ENCODE measurements at places on chromosomes 7 and 10.

DNA sequence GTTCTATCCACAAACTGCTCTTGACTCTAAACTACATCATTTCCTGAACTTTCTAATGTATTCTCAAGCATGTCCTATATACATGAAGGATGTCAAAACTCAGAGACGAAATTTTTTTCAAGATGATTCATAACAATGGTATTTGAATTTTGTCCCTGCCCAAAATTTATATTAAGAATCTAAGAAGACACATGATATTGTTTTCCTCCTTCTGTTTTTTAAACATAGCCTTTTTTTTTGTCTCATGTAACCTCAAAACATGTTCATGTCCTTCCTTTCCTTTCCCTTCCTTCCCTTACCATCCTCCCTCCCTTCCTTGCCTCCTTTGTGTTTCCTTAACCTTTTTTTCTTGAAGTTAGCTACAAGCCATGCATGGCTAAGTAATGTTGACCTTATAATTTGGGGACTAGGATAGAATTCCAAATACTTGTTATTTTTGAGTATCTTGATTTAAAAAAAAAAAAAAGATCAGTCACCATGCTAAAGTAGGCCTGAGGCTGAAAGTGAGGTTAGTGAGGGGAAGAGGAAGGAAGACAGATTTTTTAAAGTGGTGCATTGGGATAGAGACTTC is 163.0 kb downstream of the SUGCT start:
- no peak for DNase-seq

DNA sequence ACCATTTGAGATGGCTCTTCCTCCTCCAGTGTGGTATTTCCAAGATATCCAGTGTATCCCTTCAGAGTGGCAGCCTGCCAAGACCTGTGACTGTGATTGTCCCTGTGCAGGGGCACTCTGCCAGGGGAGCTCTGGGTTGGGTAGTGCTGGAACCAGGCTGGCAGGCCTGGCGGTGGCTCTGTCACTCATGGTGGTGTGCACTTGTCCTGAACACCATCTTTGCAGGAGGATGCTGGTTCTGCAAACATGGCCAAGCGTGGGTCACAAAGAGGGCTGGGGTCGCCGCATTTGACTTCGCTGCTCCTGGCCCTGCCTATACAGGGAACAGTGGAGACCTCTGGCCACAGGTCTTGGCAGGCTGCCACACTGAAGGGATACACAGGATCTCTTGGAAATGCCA is 205.2 kb downstream of the PRPF18 start:
- DNase-seq = no peak

GRCh38 chr7:105010504-105011130 is 3.4 kb upstream of the KMT2E start:
- DNase-seq = no peak

DNA sequence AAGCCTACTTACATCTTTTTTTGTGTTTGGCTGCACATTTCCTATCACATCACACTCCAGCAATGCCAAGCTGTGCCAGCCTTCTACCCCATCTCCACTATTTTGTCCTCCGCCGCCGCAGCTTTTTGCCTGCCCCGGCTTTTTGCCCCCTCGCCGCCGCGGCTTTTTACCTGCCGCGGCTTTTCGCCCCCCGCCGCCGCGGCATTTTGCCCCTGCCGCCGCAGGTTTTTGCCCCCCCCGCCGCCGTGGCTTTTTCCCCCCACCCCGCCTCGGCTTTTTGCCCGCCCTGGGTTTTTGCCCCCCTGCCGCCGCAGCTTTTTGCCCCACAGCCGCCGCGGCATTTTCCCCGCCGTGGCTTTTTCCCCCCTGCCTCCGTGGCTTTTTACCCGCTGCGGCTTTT is 506.0 kb downstream of the ZNF37A start:
- no peak for DNase-seq

GRCh38 chr10:69439350-69439739 is 11.9 kb upstream of the TSPAN15 start:
- DNase-seq = no peak

- DNase-seq = no peak
These were observed 187.7 kb downstream of the MTERF1 start for GRCh38 chr7:91692800-91693199.

- no peak for DNase-seq
These were observed 6.2 kb upstream of the ACHE start for GRCh38 chr7:100901921-100902332.

DNA sequence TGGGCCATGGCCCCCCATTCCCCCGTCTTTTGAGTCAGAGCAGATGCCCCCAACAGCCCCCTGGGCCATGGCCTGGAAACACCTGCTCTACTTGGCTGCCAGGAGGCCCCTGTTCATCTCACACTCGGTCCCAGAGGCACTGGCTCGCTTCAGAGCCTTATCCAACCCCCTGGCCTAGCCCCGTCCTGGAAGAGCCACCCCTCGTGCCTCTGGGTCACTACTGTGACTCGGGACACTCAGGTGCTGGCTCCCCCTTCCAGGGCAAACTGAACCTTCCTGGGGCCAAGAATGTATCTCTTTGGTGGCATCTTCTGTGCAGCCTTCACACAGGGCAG is 7.0 kb downstream of the POLR2J start:
- DNase-seq = no peak

DNA sequence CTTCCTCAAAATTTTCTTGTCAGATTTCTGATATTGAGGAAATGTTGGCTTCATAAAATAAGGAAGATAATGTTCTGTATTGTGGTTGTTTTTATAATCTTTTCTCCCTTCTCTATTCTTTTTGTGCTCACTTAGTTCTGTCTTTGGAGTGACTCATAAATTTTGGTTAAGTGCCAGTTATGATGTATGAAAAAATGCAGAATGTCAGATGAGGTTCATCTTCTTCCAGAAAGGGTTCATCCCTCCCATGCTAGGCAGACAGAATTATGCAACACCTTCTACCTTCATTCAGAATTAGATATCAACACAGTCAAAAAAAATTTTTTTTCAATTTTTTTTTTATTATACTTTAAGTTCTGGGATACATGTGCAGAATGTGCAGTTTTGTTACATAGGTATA is 36.6 kb upstream of the CYP2C19 start:
- DNase-seq = no peak

DNA sequence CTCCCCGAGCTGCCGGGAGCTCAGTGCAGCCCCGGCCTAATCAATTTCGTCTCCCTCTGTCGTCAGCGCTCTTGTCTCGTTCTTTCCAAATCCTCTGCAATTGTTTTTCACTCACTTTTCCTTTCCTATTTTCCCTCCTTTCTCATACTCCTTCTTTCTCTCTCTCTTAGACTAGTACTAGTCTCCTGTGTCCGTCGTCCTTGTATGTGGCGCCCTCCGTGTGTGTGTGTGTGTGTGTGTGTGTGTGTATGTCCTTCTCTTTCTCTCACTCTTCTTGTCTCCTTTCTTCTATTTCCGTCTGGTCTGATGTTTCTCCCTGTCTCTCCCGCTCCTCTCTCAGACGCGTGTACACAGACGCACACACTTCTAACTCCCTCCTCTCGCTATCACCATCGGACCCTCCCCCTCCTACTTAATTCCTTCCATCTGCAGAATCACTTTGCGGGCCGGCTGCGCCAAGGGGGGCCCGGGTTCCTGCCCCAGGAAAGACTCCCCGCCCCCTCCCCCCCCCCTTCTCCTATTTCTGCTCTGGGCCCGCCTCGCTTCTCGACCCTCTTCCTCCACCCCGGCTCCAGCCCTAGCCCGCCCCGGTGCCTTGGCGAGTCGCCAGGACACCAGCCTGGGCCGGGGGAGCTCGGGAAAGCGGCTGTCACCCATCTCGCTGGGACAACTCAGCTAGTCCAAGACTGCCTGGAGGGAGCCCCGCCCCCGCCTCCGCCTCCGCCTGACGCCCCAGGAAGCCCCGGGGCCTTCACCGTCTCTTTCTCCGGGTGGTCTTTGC is 743 bp upstream of the ZCCHC24 start:
- no peak for DNase-seq

- DNase-seq = no peak
These were observed 40.0 kb downstream of the PARD3 start for GRCh38 chr10:34775044-34775637.

GRCh38 chr10:124262234-124262865 is 156.4 kb downstream of the OAT start:
- DNase-seq = no peak

- peak; percentile 54 for DNase-seq
These were observed 854 bp downstream of the CTBP2 start for GRCh38 chr10:125159486-125159931.

DNA sequence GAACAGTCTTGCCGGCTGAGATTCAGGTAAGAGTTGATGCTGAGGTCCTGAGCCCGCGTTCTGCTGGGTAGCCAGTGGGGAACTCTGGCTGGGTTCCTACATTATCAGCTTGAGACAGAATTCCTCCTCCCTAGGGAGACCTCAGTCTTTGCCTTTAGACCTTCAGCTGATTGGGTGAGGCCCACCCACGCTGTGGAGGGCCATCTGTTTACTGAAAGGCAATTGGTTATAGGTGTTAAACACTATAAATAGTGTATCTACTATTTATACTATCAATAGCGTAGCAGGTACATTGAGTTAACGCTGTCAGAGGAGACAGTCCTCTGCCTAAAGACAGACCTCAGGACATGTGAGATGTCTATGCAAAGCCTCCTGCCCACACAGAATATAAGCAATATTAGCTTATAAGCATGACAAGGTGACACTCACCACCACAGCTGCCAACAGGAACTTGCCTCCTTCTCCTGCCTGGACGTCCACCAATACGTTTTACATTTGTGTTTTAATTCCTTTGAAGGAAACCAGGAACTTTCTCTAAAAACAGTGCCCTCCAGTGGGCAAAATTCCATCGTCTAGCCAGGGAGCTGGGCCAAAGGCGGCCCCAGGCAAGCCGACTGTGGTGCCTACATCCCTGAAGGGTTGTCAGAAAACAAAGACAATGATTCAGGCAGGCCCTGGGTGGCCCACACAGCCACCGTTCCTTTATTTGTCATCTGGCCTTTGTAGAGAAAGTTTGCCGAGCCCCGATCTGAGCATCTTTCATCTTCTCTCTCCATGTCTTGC is 58.8 kb downstream of the INSIG1 start:
- no peak for DNase-seq

DNA sequence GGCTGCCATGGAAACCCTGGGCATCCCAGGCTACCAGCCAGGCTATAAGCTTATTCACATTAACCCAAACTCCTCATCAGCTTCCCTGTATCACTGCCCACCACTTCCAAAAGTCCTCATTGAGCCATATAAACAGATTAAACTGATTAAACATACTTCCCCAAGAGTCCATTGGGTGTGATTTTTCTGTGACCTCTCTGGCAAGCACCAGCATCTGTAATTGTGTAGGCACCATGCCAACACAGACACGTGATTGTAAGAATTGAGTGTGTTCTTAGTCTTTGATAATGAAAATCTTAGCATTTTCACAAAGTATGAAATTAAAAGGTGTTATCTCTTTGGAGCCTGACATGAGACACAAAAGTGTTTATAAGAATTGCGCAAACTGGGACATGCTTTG is 679.3 kb downstream of the TYW1 start:
- DNase-seq = no peak

GRCh38 chr7:5694912-5695726 is 86.3 kb downstream of the RNF216 start:
- DNase-seq = peak; percentile 85

- DNase-seq = peak; percentile 64
These were observed at the start of gene SCRN1 for GRCh38 chr7:29989257-29989995. TSS of gene SCRN1 (minus strand) at chr7:29989801. CDS start at chr7:29969067, 20,734 bp downstream.

- peak; percentile 39 for DNase-seq
These were observed 58.2 kb upstream of the CAMK2B start for GRCh38 chr7:44383566-44383965.

DNA sequence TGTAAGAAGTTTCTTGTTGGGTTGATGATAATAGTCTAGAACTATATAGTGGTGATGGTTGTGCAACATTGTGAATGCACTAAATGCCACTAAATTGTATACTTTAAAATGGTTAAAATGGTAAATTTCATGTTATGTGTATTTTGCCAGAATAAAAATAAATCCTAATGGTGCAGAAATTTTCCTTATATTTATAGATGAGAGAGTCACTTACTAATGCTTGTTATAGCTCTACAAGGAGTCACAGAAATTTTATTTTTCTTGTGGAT is 21.1 kb downstream of the SPAG6 start:
- no peak for DNase-seq

DNA sequence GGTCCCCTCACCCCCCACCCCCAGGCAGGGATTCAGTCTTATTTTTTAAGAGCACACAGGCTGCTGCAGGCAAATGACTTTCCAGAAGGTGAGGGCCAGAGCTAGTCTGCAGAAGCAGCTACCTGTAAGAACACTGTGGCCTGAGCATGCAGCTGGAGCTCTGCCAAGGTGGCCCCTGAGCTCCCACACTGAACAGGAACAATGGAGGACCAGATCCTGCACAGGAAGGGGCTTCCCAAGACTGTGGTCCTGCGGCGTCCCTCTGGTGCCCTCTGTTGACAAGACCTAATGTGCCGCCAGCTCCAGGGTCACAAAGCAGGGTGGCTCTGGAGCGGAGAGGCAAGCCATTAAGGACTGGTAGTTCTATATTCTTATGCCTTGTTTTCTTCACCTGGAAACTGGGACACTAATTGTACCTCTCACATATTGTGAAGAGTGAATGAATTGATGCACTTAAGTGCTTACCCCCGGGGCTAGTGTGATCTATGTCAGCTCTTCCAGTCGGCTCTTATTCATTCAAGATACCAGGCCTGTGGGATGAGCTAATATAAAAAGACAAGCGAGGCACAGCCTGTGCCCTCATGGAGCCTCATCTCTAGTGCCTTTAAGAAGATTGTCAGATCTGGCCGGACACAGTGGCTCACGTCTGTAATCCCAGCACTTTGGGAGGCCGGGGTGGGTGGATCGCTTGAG is 8.0 kb upstream of the BEND7 start:
- peak; percentile 61 for DNase-seq

DNA sequence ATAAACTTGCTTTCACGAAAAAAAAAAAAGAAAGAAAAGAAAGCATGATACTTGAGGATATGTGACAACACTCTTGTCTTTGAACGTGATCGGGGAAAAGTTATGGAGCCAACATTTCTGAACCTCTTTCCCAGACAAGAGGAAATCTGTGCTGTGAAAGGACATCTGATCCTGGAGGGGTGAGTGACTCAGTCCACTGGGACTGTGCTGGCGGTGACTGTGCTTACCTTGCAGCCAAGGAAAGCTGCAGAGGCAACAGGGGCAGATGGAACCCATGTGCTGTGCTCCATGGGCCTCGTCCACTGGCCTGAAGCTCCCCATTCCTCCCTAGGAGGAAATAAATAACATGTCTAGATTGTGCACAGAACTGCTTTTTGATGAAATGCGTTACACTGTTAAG is 116.5 kb upstream of the RAB11FIP2 start:
- DNase-seq = no peak

GRCh38 chr7:106659963-106660861 is 746 bp downstream of the CCDC71L start:
- peak; percentile 91 for DNase-seq

DNA sequence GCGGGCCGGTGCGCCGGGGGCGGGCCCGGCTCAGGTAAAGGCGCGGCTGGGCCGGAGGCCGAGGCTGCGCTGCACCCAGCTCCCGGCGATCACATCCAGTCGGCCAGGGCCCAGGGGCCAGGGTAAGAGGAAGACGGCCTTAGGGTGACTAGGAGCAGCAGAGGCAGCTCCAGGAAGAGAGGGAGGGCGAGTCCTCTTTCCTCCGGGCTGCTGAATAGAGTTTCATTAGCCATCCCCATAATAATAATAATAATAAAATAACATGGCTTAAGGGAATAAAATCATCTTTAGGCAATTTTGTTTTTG is 44.8 kb upstream of the CDK1 start:
- DNase-seq = no peak
